ENCODE measurements at places on chromosomes 5 and 9.

- peak; percentile 41 for DNase-seq
Observed at GRCh38 chr5:157219491-157220271, 39.0 kb downstream of the ITK start.

- no peak for DNase-seq
Observed at GRCh38 chr5:133456933-133457402, 155.4 kb downstream of the FSTL4 start.

DNA sequence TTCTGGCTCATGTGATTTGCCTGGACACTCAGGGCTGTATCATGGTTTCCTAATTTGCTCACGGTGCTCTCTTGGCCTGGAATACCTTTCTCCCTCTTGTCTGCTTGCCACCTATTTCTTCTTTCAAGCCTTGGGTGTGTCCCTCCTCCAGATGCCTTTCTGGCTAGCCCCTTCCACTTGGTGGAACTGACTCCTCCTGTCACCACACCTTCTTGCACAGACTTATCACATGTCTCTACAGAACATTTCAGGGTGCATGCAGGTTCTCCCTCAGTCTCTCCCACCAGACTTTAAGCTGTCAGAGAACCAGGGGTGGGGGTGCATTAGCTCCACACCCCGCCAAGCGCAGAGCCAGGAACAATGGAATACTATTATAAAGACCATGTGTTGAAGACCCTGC is 1.9 kb downstream of the TBC1D2 start:
- no peak for DNase-seq

DNA sequence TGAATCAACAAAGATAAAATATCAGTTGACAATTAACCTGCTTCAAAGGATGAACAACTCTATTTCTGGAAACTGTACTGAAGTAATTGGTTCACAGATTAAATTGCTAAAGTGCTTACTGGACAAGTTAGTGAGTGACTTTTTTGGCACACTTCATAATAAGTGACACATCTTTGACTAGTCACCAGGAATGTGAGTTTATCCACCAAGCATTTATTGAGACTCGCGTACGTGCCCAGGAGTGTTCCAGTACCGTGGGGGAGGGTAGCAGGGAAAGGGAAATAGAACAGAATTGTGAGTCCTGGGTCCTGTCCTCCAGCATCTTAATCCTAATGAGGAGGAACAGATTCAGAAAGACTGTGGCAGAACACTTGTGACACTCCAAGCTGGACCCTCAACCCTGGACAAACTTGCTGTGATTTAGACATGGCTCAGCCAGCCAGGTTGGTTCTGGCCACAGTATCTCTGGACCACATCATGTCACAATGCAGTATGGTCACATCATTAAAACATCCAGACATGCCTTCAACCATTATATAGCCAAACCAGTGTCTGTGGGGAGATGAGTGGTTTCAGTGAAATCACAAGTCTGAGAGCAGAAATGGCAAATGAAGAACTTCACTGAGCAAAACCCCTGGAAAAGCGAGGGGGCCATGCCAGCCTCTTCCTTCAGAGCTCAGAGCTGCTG is 623.1 kb downstream of the BNC2 start:
- no peak for DNase-seq

DNA sequence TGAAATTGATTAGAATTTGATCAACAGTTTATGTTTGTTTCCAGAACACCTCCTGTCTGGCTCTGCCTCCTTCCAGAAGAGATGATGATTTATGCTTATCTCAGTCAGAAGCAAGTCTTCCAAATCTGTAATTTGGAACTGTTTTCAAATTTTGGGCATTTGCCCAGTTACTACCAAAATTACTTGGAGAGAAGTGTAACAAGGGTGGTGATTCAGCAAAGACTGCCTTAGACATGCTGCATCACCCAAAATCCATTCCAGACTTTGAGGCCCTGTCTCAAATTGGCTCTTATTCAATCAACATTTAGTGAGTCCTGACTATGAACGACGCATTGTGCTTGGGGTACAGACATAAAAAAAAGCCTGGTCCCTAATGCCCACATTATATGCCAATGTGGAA is 89.4 kb downstream of the SH3TC2 start:
- DNase-seq = no peak

DNA sequence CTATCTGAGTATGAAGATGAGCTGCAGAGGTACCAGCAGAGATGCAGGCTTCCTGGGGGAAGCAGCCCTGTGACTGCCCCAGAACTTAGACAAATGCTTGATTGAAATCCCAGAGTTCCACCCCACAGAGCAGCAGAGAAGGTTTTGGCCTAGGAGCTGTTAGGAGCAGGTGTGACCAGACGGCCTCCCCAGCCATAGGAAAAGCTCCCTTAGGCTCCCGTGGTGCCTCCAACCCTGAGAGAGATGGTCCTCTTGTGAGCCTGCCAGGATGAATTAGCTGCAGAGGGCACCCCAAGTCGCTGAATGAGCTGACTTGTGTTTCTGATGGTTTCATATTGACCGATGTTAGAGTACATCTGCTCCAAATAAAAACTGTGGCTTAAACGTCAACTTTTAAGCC is 22.1 kb downstream of the NTRK2 start:
- no peak for DNase-seq

GRCh38 chr9:86667307-86667706 is 280.0 kb downstream of the GAS1 start:
- DNase-seq = no peak

- DNase-seq = no peak
Observed at GRCh38 chr5:65197531-65198455, 283.9 kb downstream of the ADAMTS6 start.

DNA sequence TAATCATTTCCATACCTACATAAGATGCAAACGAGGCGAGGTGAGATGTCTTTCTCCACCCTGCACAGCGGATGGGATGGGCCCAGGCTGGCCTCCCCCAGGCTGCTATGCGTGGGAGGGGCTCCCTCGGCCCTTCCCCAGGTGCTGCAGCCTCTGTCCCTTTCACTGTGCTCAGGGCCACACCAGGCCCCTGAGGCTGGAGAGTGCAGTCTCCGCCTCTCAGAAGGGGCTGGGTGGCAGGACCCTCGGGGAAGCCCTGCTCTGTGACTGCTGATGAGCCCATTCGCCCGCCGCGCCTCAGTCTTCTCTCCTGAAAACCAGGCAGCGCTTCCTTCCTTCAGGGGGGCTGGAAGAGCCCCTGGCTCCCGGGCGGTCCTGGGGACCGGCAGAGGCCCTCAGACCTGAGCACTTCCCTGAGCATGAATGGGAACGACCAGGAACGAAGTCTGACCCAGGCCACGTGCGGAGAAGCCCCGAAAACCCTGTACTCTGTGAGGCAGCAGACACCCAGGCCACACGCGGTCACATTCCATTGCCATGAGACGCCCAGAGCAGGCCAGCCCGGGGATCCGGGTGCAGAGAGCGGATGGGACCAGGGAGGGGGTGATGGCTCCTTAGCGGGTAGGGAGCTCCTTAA is 21.9 kb upstream of the NOTCH1 start:
- no peak for DNase-seq

DNA sequence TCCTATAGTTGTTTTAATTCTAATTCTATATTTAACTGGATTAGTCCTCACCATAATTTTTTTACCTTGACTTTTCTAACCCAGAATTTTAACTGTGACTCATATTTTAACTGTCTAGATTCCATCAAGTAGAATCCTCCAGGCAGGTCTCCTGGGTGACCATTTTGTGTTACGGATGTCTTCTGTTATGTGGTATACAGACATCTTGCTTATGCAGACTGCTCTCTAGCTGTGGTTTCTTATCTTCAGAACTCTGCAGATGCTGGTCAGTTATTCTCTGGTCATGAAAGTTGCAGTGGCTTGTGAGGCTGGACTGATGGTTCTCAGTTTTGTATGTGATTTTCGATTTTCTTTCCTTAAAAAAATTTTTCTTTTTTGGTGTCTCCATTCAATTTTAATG is 139.4 kb downstream of the ATG10 start:
- no peak for DNase-seq

GRCh38 chr5:96195123-96195522 is 233.5 kb upstream of the ELL2 start:
- no peak for DNase-seq

- no peak for DNase-seq
Observed at GRCh38 chr9:3342159-3342777, 183.5 kb downstream of the RFX3 start.

- DNase-seq = no peak
Observed at GRCh38 chr9:6870650-6871477, 113.1 kb downstream of the KDM4C start.

DNA sequence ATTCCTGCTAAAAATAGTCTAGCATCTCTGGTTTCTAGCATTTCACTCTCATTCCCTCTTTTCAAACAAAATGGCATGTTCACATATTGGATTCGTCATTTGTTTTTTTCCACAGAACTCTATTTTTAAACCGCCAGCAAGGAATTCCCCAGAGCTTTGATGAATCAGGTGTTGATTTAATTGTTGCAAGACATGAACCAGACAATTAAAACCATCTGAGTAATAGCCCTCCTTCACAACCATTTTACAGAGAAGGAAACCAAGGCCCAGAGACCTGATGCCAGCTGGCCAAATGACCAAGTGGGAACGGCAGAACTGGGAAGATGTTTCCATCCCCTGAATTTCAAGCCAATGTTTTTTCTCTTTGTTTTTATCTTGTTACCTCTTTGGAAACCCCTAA is 167.0 kb downstream of the CAAP1 start:
- DNase-seq = no peak

- DNase-seq = no peak
Observed at GRCh38 chr9:115712981-115713380, 440.6 kb upstream of the PAPPA start.

DNA sequence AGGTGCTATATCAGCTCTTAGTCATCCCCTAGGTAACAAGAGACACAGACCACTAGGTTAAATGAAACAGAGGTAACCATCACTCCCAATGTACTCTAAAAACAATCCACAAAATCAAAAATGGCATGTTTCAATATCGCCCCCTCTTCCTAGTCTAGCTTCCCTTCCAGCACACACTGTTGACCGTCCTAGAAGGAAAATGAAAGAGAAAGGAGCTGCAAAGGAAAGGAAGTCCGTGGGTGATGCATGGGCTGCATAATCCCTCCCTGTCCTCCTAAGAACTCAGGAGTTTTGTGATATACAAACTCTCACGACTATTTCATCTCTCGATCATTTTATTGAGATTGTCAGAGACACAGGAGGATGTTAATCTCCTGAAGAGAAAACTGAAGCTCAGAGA is 101.6 kb downstream of the RFK start:
- DNase-seq = no peak

- no peak for DNase-seq
Observed at GRCh38 chr5:112355058-112355685, 63.9 kb downstream of the EPB41L4A start.

- no peak for DNase-seq
Observed at GRCh38 chr5:54313311-54314270, 3.2 kb upstream of the ARL15 start.

GRCh38 chr5:111143910-111144309 is 51.8 kb downstream of the WDR36 start:
- no peak for DNase-seq
